ENCODE measurements at places on chromosomes 5 and 9.

DNA sequence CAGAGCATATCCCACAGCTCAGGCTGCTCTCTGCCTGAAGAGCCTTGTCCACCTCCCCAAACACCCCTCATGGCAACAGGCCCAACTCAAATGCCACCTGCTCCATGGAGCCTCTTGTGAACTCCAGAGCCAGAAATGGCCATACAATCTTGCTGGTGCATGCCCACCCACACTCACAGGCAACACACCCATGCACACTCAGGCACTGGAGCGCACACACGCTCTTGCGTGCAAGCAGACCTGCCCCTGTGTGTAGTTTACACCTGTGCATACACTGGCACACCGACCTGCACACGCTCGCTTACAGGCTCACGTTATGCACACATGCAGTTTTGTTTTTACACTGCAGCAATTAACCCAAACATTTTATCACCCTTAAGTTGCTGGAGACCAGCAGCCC lies 40.0 kb downstream of the HRH2 start:
- no peak for DNase-seq

DNA sequence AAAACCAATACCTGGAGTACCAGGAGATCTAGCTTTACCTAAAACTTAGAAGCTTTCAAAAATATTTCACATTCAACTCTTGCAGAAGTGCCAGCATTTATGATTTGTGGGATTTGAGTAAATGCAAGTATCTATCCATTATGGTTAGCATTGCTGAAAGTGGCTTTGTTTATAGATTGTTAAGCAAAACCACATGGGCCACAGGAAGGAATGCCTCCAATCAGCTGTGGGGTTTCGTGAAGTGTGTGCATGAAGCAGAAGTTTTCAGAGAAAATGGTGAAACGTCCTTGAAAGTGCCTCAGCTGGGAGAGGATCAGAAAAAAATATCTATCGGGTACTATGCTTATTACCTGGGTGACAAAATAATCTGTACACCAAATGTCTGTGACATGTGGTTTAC lies 4.2 kb downstream of the LECT2 start:
- DNase-seq, result no peak

DNA sequence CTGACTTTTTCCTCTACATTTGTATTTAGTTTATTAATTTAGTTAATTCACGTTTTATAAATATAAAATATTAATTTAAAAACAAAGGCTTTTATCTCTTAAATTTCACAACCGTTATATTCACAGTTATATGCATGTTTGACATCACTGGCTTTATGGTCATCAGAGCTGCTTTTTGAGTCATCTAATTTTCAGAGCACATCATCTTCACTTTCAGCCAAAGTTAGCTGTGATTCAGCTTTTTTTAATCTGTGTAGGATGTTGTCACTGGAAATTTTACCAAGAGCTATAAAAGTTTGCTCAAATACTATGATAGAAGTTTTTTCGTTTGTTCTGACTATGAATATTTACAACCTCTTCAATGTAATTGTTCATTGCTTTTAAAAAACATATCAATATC lies 12.4 kb downstream of the CDC37L1 start:
- no peak for DNase-seq

DNA sequence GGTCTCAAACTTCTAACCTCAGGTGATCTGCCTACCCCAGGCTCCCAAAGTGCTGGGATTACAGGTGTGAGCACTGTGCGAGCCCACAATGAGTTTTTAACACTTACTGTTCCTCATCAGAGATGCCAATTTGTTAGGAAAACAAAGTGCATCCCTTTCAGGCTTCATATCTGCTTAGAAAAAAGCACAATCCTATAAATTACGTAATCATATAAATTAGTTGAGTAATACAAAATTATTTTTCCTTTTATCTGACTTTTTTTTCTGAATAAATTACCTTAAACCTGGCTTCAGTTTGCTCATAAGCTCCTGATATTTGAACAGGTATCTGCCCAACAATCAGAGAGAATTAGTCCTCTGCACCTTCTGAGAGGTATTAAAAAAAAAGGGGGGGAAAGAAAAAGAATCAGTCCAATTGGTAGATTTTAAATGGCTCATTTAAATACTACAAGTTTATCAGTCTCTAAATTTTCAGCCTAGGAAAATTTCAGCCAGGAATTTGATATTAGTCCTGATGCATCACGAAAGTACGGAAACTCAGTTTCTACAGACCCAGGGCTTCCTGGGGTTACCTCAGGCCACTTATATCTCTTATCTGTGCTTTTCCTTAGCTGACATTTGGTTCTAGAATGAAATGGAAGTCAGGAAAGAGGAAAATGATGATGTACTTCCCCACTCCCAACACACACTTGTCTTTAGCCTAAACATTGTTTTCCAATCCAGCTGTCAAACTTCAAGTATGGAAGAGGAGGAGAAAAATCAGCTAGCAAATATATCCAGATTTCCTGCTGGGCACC lies 26.8 kb downstream of the ITGA1 start:
- DNase-seq, result no peak

- DNase-seq, result no peak
These were observed 75.4 kb downstream of the NFIB start for GRCh38 chr9:14238518-14238917.

DNA sequence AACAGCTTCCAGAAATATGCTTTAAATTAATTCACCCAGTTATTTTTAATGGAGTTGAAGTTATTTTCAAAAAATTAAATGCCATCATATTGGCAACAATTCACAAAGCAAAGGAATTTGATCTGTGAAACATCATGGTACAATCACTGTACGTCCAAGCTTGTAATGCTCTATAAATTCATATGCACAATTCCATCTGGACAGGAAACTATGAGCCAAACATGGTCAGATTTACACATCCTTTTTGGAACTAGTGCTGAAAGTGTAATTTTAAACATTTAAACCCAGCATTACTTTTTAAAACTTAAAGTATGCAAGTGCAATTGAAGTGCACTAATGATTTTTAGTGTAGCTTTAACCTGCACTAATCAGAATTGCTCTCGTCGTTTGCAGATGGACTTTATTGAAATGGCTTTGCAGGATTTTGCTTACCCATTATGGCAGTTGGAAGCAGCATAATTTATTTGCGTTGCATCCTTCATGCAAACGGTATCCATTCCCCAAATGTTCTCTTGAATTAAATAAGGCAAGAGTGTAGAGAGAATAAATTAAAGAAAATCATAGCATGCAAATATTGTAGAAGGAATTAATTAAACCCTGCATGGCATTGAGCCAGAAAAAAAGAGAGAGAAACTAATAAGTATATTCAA lies 21.0 kb upstream of the OR13F1 start:
- no peak for DNase-seq

- DNase-seq, result no peak
These were observed 119.7 kb upstream of the CCDC152 start for GRCh38 chr5:42636946-42637345.

All from GM20000 (cell line).